CD4-positive, alpha-beta memory T cell (primary cell): ENCODE measurements at places on chromosomes 5 and 9. TPM values are rescaled to one million over a fixed set of nuclear protein-coding genes. Genes with fewer than 3 reads are reported as not detected.

- DNase-seq = no peak
These were observed 169.9 kb downstream of the SLC28A3 start for GRCh38 chr9:84170521-84171141.

DNA sequence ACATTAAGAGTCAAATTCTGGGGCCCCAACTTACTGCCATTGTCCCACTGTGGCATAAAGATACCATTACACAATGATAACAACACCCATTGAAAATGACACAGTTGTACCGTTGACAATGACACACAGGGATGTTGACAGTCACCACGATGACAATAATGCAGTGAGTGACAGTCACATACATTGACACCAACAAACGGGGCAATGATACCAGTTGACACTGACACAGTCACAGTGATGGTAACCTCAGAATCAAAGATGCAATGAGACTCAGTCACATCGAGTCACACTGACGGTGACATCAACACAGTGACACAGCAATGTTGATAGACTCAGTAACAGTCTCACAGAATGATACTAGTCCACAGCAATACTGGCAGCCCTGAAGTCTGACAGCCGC, 16.9 kb downstream of the CNTFR start:
- no peak for DNase-seq

DNA sequence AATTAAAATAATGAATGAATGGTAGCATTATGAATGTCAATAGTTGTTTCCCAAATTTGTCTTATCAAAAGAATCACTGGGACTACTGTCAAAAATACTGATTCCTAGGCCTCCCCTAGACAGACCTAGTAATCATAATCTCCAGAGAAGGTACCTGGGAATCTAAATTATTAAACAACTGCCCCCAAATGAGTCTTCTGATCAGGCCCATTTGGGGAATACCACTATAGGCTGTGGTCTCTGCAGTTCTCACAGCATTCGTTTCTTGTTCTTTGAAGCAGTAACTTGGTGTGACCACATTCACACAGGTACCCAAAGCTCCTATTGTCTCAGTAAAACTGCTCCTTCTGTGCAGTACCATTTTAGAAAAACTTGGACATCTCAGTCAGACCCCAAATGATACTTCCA, 230.9 kb downstream of the PIK3R1 start:
- no peak for DNase-seq

DNA sequence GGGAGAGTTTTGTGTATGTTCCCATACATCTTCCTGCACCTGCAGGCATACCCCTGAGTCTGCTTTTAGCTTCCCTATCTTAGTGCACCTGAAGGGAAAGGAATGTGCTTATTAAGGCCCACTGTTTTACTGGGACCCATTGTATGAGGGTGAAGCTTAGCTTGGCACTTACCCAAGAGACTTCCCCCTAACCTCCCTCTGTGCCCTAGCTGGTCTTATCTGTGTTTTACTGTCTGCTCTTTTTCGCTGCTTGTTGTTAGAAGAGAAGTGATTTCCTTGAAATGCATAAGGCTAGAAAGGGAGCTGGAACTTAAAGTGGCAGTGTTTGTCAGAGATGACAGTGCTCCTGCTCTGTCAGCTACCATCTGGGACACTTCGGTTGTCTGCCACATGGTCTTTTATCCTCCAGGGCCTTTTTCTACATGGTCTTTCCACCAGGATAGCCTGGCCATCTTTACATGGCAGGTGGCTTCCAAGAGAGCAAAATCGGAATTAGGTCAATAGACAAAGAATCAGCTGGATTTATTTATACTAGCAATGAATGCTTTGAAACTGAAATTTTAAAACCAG, 122.5 kb upstream of the SLC44A1 start:
- DNase-seq = no peak

GRCh38 chr5:53211799-53212198, 102.2 kb upstream of the MOCS2 start:
- DNase-seq = no peak

- DNase-seq = no peak
These were observed 44.1 kb upstream of the ANKRD33B start for GRCh38 chr5:10519729-10520128.

SPATA31D4 gene
- not detected for total RNA-seq

PCDH12 gene
- total RNA-seq = not detected

SNCAIP gene
- total RNA-seq = not detected

SPAAR gene
- not detected for total RNA-seq

MYMK gene
- not detected for total RNA-seq
